ENCODE measurements at places on chromosomes 4 and X.
A peak's percentile ranks its signal among the peaks of the same experiment; 100 is the strongest.

DNA sequence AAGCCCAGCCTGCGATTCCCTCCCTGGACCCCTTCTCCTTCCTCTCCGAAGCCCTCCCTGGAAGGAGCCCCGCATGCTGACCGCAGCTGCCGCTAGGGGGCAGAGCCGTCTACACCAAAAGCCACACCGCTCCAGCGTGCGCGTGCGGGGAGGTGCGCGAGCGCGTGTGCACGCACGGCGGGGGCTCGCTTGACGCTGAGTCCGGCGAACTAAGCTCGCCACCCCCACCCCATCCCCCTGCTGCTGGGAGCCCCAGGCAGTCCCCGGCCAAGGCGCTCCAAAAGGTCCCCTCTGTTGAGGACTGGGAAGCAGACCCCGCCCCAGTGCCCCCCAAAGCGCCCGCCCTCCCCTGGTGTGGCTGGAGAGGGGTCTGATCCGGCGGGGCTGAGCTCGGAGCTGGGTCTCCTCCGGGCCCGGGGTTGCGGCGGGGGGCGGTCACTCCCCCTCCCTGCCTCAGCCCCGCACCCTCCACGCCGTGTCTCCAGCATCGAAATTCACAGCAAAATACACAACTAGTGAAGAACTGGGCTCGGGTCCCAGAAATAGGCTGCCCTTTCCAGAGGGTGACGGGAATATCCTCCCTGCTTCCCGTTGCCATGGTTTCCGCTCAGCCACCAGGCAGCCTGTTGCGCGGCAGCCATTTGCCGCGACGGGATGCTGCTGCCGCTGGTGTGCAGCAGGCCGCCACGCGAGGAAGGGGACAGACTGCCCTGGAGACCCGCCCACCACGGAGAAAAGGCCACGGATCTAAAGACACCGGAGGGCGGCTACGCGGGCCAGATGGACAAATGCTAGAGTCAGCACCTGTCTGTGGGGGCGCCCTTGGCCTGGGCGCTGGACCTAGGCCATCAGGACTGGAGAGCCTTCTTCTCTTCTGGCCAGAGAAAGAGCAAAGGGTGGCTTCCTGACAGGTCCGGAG, 11.2 kb upstream of the CCNQ start:
- DNase-seq = peak; percentile 73

GRCh38 chrX:2901367-2902036, 27.6 kb downstream of the ARSD start:
- no peak for DNase-seq

- no peak for DNase-seq
Observed at GRCh38 chr4:142355421-142355930, 490.6 kb downstream of the INPP4B start.

DNA sequence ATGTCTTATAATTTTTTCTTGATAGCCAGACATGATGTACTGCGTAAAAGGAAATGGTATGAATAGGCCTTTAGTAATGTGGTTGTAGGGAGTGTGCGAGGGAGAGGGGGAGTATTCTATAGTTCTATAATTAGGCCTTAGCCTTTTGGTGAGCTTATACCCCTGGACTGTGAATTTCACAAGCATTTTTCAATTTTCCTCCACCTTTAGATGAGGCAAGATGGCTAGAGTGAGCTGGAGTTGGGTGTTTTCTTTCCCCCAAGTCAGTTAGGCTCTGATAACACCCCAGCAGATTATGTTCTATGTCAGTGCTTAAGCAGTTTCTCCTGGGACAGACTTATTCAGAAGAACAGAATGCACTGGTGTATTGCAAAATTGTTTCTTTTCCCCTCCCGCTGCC, 210.2 kb upstream of the NPY2R start:
- DNase-seq = no peak

DNA sequence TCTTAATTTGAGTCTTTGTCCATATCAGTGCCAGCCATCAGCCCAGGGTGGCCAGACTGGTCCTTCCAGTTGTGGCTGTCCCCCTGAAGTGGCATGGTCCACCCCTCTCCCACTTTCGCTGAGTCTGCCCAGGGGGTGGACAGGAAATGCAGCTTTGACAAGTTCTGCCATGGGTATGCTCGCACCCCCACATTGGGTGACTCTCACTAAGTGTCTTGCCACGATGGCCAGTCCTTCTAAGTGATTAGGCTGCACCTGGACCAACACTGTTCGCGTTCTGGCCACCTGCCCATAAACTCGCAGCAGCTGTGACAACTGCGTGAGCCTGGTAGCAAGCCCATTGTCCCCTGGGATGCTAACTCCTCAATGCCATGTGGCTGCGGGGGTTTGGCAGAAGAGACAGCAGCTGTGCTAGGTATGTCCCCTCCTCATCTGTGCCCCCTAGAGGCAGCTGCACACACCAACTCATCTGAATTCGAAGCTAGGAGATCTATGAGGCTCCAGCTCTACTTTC, 10.0 kb upstream of the LNX1 start:
- DNase-seq = peak; percentile 91

- DNase-seq = no peak
Observed at GRCh38 chrX:63761639-63762038, 23.4 kb downstream of the ARHGEF9 start.

- DNase-seq = no peak
Observed at GRCh38 chrX:96182366-96182765, 502.3 kb upstream of the DIAPH2 start.

DNA sequence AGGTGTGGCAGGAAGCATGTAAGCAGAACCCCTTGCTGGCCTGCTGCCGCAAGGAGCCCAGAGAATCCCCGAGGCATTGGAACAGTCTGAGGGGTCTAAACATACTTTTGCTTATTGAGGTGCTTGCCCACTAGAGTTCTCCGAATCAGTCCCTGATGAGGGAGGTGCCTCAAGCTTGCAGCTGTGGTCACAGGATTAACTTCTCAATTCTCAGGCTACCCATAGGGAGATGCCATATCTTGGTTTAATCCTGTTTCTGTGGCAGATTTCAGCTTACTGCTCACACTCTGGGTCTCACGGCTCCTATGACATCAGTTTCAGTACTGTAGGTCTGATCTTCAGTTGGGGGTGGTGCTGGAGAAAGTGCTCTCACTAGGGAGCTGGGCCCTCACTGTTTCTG, 39.9 kb downstream of the CCNG2 start:
- DNase-seq = no peak

- DNase-seq = no peak
Observed at GRCh38 chrX:637660-638481, 7.3 kb downstream of the SHOX start.

GRCh38 chr4:25085671-25086070, 54.9 kb upstream of the LGI2 start:
- no peak for DNase-seq

GRCh38 chr4:8856835-8857621, 14.6 kb downstream of the HMX1 start:
- no peak for DNase-seq
